ENCODE measurements at places on chromosomes 4 and X.

GRCh38 chr4:142077048-142077447, 440.7 kb downstream of the IL15 start:
- no peak for DNase-seq

DNA sequence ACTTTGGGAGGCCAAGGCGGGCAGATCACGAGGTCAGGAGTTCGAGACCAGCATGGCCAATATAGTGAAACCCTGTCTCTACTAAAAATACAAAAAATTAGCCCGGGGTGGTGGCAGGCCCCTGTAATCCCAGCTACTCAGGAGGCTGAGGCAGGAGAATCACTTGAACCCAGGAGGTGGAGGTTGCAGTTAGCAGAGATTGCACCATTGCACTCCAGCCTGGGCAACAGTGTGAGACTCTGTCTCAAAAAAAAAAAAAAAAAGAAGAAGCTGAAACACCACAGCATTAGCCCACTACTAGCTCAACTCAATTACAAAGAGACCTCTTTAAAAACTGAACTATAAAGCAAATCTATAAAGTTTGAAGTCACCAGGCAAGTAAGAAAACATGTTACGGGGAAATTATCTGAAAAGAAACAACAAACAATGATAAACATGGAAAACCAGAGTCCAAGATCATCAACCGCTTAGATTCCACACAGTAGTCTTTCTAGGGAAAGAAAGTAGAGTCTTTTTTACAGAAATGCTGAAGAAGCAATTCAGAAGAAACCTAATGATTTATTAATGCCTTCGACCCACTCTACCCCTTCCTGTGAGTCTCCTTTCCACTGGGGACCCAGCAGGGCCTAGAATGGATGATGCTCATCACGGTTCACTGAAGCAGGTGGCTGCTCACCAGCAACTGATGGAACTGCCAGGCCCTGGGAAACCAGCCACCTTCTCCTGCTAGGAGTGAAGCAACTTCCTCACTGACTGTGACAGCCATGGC, 6.6 kb downstream of the SAT1 start:
- DNase-seq: no peak

DNA sequence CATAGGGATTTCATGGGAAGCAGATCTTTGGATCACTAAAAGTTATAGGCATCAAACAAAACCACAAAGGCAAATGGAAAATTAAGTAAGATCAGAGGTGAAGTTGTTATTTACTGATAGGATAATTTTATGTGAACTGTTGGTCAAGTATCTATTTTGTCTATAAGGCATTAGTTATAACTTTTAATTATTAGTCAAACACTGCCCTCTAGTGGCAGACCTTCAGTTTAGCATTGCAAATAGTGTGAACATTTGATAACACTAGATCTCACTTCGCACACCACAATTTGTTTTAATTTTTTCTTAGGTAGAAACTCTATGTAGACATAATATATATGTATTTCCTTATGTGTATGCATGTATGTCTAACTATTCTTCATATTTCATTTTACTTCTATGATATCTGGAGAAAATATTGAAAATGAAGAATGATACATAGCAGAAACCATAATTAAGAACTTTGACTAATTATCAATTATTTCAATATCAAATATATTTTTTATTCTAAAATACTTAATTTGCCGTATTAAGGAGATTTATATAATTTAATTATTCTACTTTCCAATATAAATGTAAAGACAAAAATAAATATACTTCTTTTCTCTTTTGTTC, 214.5 kb upstream of the TACR3 start:
- no peak for DNase-seq

DNA sequence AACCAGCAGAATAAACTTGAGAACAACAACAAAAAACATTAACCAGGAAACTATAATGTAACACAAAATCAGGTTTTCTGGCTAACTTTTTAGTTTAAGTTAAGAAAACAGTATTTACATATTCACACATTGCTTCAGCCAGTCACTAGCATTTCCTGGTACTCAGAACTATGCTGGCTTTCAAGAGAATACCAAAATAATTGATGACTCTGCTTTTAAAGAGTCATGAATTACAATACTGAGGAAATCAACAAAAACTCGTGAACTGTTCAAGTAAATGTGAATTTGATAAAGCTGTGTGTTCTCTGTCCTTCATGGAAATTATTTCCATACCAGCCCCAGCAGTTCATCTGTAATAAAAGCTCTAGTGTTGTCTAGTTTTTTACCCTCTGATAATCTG, 27.4 kb downstream of the PRSS12 start:
- no peak for DNase-seq

- no peak for DNase-seq
Measured at GRCh38 chr4:173461170-173461569, 62.3 kb upstream of the SCRG1 start.

GRCh38 chr4:41631523-41631922, 93.6 kb downstream of the LIMCH1 start:
- no peak for DNase-seq

- no peak for DNase-seq
Measured at GRCh38 chr4:89781321-89781720, 55.6 kb downstream of the SNCA start.

GRCh38 chr4:38281371-38282071, 321.3 kb downstream of the PTTG2 start:
- no peak for DNase-seq

- DNase-seq: no peak
Measured at GRCh38 chrX:69144838-69145680, 20.2 kb downstream of the PJA1 start.
